Thyroid gland (tissue), 4 donors: ENCODE measurements at places on chromosomes 6 and 20.
A peak's percentile ranks its signal among the peaks of the same experiment; 100 is the strongest.

GRCh38 chr6:157496534-157497095, 115.6 kb downstream of the ZDHHC14 start:
- DNase-seq, result no peak

DNA sequence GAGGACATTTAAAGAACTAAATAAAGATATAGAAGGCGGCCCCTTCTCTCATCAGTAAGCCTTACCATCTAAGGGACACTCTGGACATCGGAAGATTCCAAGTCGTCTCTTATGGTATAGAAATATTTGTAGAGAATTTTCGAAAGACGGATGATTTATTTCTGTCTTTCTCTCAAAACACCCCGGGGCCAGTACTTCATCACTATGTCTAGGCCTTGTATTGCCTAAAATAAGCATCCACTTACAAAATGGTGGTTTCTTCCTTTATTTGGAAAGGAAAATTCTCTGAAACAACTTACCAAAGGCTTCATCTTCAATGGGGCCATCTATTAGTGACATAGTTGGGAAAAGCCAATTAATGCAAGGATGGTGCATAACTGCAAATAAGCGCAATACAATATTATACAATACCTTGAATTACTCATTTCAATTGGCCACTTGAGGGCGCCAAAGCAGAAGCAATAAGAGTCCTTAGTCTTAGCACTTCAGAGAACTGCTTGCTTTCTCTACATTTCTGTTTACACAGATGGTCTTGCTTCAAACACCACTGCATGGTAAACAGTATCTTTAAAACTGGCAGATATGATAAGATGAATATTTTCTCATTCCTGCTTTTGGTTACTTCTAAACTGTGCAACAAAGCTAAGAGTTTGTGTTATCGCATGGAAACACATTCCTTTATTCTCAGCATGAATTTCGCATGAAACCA, 113.2 kb downstream of the VIP start:
- peak; percentile 58 for DNase-seq

DNA sequence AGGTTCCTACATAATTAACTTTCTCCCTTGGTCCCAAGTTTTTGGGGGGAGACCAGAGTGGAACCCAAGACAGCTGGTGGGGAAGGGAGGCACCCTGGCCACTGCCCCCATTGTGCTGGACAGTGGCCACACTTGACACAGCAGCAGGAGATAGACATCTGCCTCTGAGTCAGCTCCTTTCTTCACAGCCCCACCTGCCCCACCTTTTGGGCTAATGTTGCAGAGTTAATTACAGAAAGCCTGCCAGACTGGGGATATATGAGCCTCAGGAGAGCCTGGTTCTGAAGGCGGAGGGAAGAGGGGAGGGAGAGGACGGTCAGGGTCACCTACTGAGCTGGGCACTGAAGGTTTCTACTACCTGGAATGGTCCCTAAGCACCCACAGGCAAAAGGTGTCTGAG, 50.6 kb downstream of the MAFB start:
- DNase-seq, result no peak

- no peak for DNase-seq
These were observed 684.3 kb downstream of the QKI start for GRCh38 chr6:164098857-164099267.

DNA sequence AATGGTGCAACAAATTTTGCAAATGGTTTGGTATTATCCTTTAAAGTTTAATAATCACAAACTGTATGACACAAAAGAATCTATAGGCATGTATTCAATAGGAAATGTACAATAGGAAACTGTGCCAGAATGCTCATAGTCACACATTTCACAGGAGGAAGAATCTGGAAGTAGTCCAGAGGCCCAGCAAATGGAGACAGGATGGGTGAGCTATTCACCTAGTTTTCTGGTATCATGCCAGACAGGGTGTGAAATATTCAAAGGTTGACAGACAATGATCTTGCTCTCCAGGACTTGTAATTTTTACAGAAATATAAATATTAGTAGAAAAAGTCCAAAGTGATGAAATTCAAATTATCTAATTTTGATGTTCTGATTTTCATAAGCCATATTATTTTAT, 520.1 kb upstream of the IMPG1 start:
- DNase-seq, result no peak

- DNase-seq, result no peak
These were observed 15.8 kb upstream of the THBS2 start for GRCh38 chr6:169269180-169270076.

DNA sequence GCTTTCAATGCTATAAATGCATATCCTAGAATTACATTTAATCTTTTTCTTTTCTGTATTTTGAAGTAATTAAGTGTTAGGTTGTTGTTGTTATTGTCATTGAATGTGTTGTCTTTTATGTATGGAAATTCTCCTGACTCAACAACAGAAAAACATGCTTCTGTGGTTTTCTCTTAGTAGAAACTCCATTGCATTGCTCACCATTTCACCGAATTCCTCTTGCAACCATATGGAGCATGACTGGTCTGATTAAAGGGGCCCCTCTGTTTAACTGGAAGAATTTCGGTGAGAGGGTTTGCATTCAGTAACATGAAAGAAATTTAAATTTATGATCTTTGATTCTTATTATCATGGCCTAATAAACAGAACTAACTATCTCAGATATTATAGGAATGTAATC, 454.3 kb upstream of the JARID2 start:
- no peak for DNase-seq

DNA sequence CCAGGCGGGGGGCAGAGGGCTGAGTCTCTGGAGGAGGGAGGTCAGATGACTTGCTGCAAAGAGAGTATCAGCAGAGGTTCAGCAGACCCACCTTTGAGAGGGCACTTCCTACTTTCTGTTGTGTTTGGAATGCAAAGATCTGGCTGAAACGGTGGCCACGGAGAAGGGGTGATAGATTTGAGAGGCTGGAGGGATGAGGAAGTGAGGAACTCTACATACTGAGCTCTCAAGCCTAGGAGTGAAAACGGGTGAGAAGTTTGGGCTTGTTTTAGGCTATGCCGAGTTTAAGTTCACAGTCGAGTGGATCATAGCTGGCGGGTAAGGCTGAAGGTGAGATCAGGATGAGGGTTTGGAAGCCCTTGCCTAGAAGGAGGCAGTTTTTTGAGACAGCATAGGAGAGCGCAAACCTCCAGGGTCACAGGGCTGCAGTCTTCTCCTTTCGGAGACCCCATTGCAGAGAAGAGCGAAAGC, 477 bp upstream of the ITPA start:
- DNase-seq, result no peak

GRCh38 chr6:104959026-104959858, 2.3 kb downstream of the LIN28B start:
- DNase-seq, result no peak

- DNase-seq, result peak; percentile 64
These were observed 32.5 kb downstream of the MGME1 start for GRCh38 chr20:18001131-18001921.

DNA sequence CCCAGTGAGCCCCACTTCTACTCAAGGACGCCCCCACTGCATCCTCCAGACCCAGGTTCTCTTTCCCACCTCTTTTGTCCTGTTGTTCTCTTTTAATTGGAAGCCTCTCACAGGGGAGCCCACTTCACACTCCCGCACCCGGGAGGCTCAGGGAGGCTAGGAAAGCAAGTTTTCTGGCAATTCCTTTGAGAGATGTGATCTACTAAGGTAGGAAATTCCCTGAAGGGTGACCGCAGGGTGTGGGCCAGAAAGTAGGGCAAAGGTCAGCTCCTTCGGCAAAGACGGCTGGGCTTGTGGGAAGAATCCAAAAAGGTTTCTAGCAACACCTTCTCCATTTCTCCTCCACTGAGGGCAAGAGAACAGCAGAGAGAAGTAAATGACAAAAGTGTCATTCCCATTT, 98.1 kb upstream of the PTPN1 start:
- DNase-seq, result peak; percentile 47

DNA sequence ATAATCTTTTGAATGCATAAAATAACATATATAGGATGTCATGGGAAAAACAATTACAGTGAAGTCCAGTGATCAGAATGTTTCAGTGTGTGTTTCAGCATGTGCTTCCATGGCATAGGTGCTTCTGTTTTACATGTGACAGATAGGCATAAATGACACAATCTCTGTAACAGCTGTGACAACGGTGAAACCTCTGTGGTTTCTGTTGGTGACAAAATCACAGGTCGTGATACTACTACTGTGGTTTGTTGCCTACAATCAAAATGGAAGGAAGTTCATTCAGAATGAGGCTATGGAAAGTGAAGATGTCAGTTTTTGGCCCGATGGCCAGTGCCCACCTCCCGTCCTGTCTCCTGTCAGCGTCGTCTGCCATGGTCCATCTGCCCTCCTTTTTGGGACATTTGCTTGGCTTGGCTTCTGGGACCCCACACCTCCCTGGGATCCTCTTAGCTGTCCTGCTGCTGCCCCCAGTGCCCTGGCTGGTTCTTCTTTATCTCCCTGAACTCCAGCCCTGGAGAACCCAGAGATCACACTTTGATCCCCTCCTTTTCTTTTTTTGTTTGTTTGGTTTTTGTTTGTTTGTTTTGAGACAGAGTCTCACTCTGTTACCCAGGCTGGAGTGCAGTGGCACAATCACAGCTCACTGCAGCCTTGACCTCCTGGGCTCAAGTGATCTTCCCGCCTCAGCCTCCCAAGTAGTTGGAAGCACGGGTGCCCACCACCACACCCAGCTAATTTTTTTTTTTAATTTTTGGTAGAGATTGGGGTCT, 79.3 kb upstream of the NAA20 start:
- no peak for DNase-seq

DNA sequence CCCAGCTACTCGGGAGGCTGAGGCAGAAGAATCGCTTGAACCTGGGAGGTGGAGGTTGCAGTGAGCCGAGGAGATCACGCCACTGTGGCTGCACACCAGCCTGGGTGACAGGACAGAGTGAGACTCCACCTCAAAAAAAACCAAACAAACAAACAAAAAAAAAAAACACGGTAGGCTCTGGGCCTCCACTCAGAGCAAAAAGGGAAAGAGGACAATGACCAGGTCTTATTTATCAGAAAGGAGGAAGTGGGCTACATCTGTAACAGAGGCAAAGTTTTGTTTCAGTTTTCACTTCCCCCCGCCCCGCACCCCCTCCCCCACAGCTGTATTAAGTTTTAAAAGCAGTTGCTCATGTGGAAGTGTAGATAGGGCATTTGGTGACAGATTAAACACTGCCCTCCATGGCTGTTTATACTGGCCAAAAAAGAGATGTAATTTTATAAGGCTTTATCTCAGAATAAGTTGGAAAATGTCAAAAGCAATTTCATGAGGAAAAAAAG, 114.6 kb downstream of the RCAN2 start:
- DNase-seq, result no peak

GRCh38 chr6:25360621-25361020, 81.4 kb downstream of the CARMIL1 start:
- DNase-seq, result no peak

DNA sequence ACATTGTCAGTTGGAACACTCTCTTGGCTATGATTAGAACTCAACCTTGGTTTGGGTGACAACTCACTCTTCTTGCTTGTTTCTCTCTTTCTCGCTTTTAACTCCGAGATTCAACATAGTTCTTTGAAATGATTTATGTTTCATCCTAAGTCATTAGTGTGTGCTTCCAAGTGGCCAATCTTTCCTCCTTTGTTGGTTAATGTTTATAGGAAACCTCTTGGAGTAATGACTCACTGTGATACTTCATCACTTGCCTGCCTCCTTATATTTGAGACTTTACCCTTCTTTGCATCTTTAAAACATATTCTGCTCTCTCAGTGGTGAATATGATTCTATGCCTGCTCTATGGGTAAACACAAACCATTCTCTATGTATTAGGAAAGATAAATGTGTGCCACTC, 279.7 kb upstream of the FLRT3 start:
- DNase-seq, result no peak

DNA sequence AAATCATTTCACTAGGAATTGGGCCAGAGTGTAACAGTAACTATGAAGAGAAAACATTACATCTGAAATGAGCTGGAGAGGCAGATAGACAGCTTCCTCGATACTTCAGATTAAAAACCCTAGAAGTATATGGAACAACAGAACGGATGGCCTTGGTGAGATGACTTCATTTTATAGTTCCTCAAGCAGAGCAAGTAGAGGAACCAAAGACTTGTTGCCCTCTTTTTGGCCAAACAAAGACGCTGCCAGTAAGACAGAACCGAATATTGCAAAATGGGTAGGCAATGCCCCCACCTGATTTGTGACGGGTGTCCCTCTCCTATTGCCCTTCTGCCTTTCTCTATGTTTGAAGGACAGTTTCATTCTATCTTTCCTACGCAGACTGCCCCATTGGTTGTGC, 53.5 kb downstream of the AGPAT4 start:
- DNase-seq, result no peak

- no peak for DNase-seq
These were observed 2.5 kb downstream of the HDDC2 start for GRCh38 chr6:125299257-125299656.

DNA sequence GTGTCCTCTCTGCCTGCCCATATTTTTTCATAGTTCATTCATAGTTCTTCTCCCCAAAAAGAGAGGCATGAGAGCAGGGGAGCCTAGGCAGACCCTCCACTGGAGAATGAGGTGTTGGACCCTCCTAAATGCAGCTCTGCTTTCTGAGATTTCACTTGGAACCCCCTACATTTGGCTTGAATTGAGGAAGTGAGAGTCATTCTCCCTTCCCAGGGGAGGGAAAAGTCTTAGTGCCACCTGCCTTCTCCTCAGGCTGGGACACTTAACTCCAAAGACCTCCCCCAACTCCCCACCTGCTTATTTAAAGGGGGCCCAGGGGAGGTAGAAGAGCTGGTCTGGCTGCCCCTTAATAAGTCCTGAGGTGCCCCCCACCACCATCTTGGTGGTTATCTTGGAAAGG, 78.2 kb downstream of the CHMP4B start:
- no peak for DNase-seq

- no peak for DNase-seq
These were observed 2.4 kb downstream of the AGPAT4 start for GRCh38 chr6:161271343-161272030.

DNA sequence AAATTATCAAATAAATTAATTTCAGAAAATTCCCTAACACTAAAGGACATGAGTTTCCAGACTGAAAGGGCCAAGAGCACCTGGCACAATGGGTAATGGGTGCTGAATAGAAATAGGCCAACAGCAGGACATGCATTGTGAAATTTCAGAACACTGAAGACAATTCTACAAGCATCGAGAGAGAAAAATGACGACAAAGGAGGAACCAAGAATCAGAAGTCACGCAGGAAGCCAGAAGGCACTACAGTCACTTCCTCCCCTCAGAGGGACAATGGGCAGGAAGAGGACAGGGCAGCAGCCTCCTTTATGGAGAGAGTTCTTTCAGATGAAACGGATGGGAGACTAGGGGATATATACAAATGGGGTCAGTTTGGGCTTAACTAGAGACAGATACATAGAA, 29.6 kb downstream of the PCNA start:
- DNase-seq, result no peak

DNA sequence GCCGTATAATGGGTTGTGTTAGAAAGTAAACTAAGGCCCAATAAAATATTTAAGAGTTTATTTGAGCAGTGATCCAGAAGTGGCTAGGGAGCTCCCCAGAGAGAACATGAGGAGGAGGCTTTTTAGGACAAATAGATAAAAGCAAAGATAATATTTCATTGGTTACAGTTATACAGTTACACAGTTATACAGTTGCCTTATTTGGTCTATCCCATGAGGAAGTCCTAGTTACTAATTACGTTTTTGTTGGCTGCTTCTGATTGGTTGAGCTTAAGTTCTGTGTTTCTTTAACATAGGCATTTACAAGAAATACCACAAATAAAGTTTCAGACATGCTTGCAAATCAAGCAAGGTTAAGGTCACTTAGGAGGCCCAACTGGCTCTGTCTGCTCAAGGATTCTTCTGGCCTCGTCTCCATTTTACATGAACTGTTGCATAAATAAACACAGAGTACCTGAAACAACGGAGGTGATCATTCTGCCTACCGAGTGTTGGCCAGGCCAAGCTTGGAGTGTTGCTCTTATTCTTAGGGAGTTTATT, 7.0 kb downstream of the UBD start:
- DNase-seq, result peak; percentile 9
